ENCODE measurements at places on chromosomes 7 and 10.
A peak's percentile ranks its signal among the peaks of the same experiment; 100 is the strongest.

- DNase-seq, result no peak
These were observed 45.0 kb upstream of the CSTF2T start for GRCh38 chr10:51744235-51745000.

- no peak for DNase-seq
These were observed 334.7 kb upstream of the AUTS2 start for GRCh38 chr7:69263550-69263949.

- DNase-seq, result no peak
These were observed 14.5 kb downstream of the PSAP start for GRCh38 chr10:71836596-71836974.

DNA sequence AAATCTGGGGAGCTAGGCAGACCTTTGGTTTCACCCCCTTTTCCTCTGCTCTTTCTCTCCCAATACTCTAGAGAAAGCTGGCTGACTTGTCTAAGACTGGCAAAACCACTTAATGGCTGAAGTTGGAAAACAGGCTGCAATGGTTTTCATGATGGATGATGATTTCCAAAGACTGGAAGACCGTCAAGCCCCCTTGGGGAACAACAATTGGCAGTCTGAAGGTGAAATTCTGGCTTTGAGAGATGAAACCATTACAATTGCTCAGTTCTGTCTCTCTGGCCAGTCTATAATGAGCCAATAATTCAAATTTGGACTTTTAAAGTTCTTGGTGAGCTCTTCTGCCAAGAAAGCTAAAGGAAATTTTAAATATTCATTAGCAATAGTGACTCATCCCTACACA, 680.5 kb downstream of the PARD3 start:
- DNase-seq, result no peak

DNA sequence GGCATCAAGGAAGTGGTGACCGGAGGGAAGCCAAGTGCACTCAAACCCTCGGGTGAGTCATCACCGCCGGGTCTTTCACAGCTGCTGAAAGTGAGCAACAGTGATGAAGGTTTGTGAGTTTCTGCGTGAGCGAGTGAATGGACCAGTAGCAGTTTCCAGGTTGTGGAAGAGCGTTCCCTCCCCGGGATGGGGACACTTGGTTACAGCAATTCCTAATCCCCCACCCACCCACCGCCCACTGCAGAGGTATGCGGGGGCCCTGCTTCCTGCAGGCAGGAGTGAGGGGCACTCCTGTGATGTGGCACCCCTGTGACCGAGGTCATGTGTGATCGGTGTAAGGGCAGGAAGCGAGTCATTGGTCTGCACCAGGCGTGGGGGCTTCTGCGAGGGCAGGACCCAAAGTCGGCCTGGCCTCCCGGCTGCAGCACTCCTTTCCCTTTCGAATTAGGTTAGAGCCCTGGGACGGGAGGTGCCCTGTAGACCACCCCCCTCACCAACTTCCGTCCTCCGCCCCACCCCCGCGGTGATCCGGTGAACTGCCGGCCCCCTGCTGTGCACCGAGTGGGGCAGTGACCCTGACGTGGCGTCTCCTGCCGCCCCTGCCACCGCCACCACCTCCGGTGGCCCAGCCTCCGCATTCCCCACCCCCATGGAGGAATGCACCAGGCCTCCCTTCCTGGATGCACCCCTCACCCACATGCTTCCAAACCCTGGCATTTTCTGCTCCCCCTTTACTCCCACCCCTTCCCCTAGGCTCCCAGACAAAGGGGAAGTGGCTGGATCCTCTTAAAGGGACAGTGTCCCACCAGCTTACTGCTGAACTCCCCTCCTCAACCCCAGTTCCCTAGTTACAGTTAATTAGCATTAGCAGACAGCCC, 10.9 kb downstream of the LIMK1 start:
- DNase-seq, result peak; percentile 86

DNA sequence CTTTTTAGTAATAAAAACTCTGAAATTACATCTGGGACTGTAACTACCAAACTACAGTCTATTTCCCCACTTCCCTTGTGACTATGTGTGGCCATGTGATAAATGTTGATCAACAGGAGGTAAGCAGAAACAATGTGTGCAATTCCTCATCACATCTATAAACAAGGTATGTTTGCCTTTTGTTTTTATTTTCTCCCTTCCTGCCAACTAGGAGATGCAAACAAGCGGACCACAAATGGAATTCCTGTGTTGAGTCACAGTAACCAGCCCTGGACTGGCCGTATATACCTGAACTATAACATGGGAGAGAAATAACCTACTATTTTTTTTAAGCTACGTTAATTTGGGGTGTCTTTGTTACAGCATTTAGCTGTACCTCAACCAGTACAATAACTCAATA, 52.5 kb downstream of the SCRN1 start:
- DNase-seq, result no peak
